ENCODE measurements at places on chromosomes 3 and 15.
A peak's percentile ranks its signal among the peaks of the same experiment; 100 is the strongest.

DNA sequence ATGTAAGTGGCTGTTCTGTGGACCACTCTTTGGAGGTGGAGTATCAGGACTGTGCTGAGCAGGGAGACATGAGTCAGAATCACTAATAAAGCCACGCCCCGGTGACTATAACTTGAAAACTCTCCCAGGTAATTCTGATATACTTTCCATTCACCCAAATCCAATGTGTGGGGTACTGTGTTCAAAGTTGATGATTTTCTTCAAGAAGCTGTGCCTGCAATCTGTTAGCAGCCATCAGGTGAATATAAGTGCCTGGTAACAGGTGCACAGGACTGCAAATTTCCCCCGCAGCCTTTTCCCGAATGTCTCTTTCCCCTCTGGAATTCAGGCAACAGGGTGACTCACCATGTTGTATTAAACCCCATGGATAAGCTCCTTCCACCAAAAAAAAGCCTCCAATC, 17.0 kb downstream of the MAGI1 start:
- DNase-seq, result no peak

GRCh38 chr15:92707880-92708551, 52.4 kb upstream of the FAM174B start:
- DNase-seq, result no peak

- no peak for DNase-seq
Measured at GRCh38 chr3:143421556-143421955, 302.0 kb downstream of the CHST2 start.

GRCh38 chr3:102715030-102715697, 280.3 kb downstream of the ZPLD1 start:
- DNase-seq, result no peak

DNA sequence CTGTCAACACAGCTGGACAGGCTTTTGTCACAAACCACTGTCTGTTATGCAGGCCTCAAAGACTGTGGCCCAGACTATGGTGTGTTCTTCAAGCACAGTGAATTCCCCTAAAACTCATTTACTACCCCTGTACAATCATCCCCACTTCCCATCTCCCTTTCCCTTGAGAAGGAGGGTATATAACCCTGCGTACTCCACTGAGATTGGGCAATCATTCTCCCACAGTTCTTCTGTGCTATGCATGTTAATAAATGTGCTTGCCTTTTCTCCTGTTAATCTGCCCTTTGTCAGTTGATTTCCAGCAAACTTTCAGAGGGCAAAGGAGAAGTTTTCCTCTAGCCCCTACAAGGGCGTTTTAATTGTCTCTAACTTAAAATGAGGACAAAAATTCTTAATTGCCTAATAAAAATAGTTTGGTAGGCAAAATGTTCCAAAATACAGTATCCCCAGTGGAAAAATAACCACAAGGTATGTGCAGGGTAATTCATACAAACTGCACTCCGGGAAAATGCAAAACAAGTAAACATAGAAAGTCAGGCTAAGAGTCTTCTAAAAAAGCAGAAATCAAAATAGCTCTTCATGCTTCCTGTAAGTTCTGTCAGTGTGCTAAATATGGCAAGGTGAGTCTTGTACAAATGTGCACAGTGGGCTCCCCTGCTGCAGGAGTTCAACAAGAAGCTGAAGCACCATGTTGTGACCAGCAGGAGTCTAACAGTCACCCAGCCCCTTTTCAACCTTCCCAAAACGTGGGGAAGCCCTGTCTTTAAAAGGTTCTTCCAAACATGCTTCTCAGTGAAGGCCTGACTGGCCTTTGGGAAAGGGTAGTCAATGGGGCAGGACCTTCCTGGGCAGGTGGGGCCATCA, 10.2 kb downstream of the ATP10A start:
- DNase-seq, result no peak

DNA sequence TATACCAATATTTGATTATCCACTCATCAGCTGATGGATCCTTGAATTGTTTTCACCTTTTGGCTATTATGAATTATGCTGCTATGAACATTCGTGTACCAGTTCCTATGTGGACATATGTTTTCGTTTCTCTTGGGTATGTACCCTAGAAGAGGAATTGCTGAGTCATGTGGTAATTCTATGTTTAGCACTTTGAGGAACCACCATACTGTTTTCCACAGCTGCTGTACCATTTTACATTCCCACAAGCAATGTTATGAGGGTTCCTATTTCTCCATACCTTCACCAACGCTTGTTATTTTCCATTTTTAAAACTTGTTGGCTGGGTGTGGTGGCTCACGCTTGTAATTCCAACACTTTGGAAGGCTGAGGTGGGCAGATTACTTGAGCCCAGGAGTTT, 62.9 kb downstream of the RPLP1 start:
- DNase-seq, result no peak

- DNase-seq, result no peak
Measured at GRCh38 chr3:146851665-146852064, 246.5 kb upstream of the PLSCR5 start.

DNA sequence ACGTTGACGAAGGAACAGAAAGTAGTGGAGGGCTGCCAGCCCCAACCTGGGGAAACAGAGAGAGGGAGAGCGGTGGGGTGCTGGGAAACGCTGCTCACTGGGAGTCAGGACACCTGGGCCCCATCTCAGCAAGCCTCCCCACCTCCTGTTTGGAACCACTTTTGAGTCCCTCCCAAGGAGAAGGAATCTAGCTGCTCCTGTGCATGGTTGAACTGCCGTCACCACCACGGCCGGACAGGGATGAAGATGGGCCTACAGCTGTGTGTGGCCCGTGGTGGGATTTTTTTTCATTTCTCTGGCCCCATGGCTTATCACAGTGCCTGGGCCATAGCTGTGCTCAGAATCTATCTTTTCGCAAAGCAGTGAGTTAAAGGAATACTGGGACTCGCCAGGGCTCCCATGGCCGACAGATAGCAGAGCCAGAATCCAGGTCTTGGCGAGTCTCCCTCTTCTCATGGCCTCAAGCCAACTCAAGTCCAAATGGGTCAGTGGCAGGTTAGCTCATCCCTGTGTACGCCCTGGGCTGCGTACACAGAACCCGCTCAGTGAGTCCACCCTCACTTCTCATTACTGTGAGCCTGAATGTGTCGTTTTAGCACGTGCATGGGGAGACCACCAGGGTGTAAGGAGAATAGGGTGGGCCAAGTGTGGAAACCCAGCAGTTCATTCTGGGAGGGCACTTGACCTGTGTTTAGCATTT, 271.2 kb downstream of the FAM43A start:
- no peak for DNase-seq

- DNase-seq, result peak; percentile 46
Measured at GRCh38 chr3:177419904-177420601, 222.8 kb upstream of the TBL1XR1 start.

DNA sequence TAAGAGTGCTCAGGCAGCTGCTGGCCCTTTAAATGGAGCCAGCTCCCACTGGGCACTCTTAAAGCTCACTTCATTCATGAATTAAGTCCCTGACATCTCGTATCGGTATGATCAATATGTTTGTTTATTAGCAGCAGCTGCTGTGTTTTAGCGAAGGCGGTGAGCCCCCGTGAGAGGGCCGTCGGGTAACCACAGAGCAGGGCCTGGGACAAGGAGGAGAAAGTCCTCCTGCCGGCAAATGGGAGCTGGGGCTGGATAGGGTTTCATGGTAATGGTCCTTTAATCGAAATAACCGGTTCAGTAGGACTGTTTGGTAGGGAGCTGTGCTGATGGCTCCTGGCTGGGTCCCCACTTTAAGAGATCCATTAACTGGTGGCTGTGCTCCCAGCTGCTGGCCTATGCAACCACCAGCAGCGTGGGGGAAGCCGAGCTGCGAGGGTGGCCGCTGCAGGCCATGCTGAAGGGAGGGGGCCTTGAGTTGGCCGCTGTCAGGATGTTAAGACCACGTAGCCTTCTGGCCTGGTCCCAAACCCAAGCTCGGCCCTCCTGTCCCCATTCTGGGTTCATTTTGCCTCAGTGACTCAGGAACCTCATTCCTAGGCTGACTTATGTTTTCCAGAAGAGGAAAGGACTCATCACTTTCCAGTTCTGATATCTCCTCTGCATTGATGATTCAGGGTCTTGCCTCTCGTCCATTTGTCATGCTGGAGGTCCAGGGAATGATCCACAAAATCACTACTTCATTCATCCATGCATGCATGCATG, 67.6 kb upstream of the NTRK3 start:
- no peak for DNase-seq

GRCh38 chr3:186162221-186162620, 53.3 kb upstream of the ETV5 start:
- DNase-seq, result no peak

- DNase-seq, result no peak
Measured at GRCh38 chr3:36197151-36197550, 183.2 kb upstream of the STAC start.

GRCh38 chr15:96504371-96504770, 173.9 kb downstream of the NR2F2 start:
- no peak for DNase-seq

DNA sequence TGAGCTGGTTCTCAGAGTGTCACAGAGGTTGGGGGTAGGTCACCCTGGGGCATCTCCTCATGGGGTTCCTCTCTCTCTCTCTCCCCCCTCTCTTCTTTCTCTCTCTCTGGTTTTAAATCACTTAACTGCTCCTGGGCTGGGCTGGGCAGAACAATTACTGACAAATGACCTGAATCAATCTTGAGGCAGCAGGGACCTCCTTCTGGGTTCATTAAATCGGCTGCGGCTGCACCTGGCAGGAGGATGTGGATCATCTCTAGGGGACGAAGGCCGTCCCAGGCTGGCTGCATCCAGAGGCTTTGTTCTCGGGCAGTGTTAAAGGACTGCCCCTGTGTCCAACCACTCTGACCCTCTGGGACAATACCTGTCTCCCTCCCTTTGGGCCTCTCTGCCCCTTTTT, 143.1 kb downstream of the TLE3 start:
- no peak for DNase-seq

DNA sequence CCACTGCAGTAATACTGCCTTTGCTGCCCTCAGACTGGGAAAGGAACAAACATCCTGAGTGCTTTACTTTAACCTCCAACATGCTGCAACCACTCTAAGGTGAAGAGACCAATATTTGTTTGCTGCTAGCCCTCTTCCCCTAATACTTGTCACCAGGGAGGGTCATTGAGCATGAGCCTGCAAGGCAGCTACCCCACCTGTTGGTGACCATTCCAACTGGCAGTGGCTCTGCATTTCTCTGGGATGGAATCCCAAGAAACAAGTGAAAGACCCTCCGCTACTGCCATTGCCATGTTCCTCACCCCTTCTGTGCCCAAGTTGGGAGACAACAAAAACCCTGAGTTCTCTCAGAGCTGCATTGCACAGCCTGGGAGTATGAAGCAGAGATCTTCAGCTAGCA, 462.7 kb downstream of the ZBBX start:
- no peak for DNase-seq

DNA sequence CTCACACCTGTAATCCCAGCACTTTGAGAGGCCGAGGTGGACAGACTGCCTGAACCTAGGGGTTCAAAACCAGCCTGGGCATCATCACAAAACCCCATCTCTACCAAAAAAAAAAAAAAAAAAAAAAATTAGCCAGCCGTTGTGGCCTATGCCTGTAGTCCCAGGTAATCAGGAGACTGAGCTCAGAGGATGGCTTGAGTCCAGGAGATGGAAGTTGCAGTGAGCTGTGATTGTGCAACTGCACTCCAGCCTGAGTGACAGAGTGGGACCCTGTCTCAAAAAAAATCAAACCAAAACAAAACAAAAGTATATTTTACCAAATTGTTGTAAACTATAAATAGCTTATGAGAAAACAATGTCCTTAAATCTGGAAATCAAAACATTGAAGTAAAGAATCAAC, 34.7 kb upstream of the UBP1 start:
- no peak for DNase-seq

GRCh38 chr3:103653996-103654395, 1219.2 kb downstream of the ZPLD1 start:
- DNase-seq, result no peak

DNA sequence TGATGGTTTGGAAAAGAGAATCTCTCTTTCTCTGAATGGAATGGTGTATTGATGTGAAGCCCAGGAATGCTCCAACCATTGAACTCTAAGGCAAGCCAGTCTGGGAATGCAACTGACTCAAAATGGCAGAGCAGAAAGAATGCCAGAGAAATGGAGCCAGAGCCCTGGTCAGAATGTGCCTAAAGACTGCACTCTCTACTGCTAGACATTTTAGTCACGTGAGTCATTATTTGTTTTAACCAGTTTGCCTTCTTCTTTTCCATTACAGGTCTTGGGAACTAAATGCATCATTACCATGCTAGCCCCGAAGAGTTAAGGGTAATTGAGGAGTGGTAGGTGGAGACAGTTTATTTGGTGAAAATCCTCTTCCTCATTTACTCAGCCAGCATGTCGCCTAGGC, 67.3 kb upstream of the TRIM42 start:
- DNase-seq, result no peak

GRCh38 chr3:86147119-86147518, 843.8 kb downstream of the VGLL3 start:
- no peak for DNase-seq

DNA sequence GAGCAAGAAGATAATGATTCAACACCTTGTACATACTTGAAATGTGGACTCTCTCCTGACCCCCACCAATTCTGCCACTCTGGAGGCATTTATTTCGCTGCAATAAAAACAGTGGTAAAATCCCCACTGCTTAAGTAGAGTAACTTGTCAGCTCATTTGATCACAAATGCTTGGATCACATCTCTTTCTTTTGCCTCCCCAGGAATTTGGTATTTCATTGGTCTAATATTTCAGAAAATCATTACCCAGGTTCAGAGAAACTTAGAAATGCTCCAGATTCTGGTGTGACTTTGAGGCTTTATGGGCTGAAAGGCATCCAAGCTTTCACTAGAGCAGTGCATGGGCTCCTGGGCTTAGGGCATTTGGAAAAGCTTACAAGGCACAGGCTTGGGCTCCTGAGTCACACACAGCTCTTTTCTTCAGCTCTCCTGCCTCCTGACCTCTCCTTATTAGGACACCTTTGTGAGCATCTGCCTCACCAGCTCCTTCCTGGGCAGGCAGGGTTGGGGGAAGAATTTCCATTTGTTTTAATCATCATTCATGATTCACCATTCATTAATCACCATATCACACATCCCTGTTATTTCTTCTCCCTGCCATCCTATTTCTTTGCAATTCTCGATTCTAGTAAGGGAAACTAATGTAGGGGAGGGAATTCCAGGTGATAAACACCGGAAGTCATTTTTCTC, 22.5 kb downstream of the CDCP1 start:
- no peak for DNase-seq

DNA sequence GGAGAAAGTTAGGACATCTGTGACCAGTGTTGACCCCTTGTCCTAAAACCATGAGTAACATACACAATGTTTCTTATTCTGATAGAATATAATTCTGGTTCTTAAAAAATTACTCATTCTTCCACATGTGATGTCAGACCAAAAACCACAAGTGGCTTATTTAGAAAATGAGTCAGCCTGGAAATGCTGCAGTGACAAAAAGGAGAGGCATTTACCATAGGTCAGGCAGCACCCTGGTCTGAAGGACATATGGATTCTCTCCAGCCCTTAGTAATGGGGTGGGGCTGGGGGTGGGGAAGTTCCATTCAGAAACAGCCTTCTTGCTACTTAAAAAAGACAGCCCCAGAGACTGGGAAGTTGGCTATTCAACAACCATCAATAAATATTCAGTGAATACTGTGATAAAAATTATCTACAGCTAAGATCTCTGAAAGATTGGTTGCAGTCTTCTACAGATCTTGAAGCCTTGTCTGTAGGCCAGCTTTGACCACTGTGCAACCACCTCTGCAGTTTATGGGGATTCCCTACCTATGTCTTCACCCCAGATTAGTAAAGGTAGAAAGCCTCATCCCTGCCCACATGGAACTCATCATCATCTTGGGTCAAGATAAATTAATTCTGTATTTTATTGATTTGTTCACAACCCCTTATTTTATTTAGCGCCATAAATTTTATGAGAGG, 34.9 kb upstream of the TIMP4 start:
- DNase-seq, result no peak

- no peak for DNase-seq
Measured at GRCh38 chr15:94875550-94875949, 644.2 kb downstream of the MCTP2 start.

- DNase-seq, result peak; percentile 46
Measured at GRCh38 chr3:13896473-13897154, 16.7 kb upstream of the WNT7A start.

All from skin of body (tissue), 3 donors.